ENCODE measurements at places on chromosomes 1 and 21. TPM values are rescaled to one million over a fixed set of nuclear protein-coding genes. Genes with fewer than 3 reads are reported as not detected.

OLIG2 gene
- not detected for total RNA-seq

C1orf185 gene
- total RNA-seq, result not detected

CCDC17 gene
- 2.3 TPM for total RNA-seq

AMIGO1 gene
- 4.0 TPM for total RNA-seq

DNA sequence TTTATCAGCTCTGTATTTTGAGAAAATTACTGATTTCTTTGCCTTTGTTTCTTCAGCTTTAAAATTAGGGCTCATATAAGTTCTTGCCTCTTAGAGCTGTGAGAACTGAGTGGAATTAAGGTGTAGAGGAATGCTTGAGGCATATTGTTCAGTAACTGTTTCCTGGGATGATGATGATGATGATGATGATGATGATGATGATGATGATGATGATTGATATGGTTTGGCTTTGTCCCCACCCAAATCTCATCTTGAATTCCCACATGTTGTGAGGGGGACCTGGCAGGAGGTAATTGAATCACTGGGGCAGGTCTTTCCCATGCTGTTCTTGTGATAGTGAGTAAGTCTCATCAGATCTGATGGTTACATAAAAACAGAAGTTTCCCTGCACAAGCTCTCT lies 118.7 kb downstream of the CHRM3 start:
- no peak for DNase-seq

DNA sequence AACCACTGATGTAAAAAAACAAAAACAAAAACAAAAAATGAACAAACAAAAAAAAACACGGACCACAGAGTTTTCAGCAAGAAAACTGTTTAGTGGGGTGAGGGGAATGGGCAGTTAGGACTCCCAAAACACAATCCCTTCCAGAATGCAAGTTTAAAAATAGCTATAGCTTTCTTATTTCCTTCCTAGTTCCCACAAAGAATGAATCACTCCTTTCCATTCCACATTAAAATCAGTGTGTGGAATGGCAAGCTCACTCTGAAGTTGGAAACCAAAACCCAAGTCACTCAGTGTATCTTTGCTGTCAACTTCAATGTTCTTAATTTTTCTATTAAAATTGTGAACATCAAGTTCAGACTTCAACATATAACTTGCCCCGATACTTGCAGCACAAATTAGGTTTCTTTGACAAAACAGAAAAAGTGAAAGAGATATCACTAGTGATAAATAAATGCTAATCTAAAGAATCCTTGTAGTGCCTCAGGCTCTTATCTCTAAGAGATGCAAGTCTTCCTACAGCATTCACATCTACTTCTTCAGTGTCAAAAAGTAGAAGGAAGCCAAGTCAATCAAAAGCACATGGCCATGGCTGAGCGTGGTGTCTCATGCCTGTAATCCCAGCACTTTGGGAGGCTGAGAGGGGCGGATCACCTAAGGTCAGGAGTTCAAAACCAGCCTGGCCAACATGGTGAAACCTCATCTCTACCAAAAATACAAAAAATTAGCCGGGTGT lies 45.5 kb downstream of the TOR3A start:
- no peak for DNase-seq

DNA sequence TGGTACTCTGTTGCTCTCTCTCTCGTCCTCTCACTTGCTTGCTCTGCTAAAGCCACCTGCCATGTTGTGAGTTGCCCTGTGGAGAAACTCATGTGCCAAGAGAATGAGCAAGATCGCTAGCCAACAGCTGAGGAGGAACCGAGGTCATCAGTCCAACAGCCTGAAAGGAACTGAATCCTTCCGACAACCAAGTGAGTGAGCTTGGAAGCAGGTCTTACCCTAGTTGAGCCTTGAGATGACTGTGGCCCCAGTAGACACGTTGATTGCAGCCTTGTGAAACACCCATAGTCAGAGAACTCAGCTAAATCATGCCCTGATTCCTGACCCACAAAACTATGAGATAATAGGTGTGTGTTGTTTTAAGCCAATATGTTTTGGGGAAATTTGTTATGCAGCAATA lies 48.1 kb upstream of the BACH1 start:
- DNase-seq, result no peak

GRCh38 chr1:206931709-206932108 lies 10.0 kb upstream of the FCMR start:
- DNase-seq, result no peak

DNA sequence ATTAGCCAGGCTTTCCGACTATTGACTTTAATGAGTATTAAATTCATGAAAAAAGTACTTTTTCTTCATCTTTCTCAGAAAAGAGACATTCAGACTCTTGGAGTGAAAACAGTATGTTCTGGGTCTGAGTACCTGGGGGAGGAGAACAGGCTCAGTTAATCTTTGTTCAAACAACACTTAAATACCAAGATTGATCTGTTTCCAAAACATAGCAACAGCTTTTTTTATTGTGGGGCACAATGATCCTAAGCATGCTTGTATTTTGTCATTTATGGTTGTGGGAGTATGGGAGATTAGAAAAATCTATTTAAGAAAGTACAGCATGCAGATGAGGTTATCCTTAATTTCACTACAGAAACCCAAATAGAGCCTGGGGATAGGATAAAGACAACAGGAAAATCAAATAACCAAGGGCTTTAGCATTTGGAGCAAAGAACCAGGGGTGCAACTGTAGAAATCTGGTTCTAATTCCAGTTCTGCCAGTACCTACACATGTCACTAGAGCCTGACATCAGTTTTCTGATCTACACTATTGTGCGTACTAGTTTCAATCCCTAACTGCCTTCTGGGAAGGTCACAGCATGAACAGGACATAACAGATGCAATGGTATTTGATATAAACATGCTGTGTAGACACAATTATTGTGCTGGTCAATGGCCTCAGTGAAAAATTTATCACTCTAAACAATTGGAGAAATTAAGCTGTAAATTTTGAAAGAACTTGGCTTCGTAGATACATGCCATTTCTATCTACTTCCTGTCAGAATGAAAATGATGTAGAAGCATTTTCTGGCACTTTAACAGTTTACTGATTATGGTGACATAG lies 91.2 kb downstream of the KCNK1 start:
- DNase-seq, result no peak

DNA sequence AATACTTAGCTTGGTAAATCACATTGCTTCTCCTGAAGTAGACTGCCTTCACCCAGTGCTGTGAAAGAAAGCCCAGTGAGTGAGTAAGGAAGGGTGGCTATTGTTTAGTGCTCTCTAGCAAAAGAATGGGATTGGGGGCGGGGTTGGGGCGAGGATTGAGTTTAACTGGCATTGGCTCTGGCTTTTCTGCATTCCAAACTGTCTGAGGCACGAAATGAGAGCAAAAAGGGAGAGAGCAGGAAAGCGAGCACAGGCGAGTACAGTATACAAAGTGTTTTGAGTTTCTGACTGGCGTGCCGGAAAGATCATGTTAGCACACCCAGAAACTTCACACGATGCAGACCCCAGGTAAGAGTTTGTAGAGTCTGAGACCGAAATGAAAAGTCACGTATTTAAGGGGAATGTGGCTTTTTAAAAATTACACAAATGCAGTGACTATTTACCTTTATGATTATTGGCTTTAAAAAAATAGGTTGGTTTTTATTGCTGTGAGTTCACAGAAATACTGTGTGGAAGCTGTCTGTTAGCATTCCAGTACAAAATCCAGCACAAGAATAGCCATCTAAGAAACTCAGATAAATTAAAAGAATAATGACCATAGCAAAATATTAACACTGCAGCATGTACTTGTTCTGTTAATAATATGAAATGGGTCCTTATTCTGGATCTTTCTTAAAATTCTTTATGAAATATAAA lies 155.4 kb downstream of the CLEC20A start:
- no peak for DNase-seq

- peak; percentile 23 for DNase-seq
Observed at GRCh38 chr21:43361493-43362296, 65.2 kb downstream of the SIK1 start.

DNA sequence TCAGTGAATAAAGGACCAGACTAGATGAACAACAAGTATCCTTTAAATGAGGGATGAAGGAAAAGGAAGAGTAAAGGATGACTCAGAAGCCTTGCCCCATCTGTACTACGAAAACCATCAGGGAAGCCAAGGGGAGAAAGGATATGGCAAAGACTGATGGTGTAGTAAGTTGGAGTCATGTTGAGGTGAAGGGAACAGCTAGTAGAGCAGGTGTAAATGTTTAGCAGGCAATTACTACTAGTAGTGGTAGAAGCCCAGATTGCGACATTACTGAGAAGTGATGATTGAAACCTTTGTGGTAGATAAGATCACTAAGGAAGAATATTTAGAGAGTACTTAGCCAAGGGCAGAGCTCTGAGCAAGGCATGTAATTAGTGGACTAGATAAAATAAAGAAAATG lies 84.0 kb downstream of the PHTF1 start:
- DNase-seq, result no peak

DNA sequence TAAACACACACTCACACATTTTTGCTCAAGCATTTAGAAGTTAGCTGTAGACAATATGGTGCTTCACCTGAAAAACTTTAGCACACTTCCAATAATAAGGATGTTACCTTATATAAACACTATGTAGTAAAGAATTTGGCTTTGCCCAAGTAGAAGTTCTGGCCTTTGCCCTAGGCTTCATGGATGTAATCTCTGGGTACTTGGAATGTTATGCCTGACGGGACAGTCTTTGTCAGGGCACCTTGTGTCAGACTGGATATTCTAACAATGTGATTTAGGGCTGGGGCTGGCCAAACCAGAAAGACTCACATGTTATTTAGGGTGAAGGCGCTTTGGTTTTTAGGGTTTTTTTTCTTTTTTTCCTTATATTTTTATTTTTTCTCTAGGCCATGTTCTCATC lies 34.8 kb upstream of the TRIM33 start:
- no peak for DNase-seq

DNA sequence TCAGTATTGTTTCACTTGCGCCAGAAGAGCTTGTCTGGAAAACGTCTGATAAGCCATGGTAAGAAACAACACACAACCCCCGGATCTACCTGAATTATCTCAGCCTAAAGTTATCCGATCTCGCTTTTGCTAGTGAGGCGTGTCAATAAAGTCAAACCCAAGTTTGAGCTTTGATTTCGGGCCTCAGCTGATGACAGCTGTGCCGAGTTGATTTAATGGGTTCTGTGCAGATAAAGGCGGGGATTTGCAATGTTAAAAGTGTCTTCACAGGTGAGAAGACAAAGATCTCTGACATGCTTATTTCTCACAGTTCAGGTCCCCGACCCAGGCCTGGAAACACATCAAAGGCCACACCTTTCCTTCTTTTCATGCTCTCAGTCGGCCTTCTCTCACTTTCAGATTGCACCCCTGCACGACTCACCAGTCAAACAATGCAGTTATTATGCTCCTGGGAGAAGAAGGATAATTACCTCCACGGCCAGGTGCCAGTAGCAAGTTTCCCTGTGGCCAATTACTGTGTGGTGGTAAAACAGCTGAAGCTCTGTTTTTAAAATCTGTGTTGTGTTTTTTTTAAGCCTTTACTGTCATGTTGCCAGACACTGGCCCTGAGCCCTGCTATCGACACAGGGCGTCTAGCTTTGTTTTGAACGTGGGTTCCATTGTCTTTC lies 245.3 kb upstream of the RUNX1 start:
- DNase-seq, result no peak

GRCh38 chr1:79501153-79501552 lies 494.6 kb upstream of the ADGRL4 start:
- no peak for DNase-seq

DNA sequence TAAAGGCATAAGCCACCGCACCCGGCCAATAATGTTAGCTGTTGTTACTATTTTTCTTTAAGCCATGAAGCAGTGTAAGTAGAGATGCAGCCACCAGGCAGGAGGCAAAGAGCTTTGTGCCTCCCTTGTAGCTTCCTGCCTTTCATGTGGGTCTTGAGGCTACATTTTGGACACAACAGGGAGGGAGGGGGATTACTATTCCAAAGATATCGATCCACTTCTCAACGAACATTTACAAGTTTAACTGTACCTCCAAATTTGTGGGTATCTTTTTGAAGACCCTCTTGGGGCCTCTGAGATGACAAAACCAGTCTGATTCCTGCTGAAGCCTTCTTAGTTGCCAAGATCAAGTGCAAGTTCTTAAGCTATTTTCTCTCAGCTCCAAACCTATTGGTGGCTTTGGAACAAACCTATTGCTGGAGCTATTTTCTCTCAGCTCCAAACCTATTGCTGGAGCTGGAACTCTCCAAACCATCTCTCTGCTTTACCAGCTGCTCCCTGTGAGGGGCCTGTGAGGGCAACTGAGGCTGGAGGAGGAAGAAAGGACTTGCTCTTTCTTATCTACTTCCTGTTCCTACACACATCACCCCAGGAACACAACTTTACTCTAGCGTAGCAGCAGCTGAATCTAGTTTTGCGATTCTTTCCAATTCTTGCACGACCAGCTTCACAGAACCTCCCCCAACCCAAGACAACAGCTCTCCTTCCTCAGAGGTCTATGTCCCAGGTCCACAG lies 16.1 kb upstream of the RCAN3 start:
- no peak for DNase-seq

All from activated T-cell treated with anti-CD3 and anti-CD28 coated beads, Interleukin-2, amount 50 U/mL, for 4 hours (primary cell).